ENCODE measurements at places on chromosomes 2 and 18.

DNA sequence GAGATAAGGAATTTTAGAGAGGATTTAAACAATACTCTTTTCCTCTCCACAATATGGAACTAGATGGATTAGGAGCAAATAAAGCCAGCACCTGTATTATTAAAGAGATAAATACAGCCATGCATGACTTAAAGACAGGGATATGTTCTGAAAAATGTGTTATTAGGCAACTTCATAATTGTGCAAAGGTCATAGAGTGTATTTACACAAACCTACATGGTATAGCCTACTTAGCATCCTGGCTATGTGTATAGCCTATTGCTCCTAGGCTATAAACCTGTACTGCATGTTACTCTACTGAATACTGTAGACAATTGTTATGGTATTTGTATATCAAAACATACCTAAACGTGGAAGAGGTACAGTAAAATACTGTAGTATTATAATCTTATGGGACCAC is 53.0 kb downstream of the PTRHD1 start:
- DNase-seq: no peak

GRCh38 chr18:47050468-47050867 is 15.0 kb upstream of the ELOA2 start:
- DNase-seq: no peak

DNA sequence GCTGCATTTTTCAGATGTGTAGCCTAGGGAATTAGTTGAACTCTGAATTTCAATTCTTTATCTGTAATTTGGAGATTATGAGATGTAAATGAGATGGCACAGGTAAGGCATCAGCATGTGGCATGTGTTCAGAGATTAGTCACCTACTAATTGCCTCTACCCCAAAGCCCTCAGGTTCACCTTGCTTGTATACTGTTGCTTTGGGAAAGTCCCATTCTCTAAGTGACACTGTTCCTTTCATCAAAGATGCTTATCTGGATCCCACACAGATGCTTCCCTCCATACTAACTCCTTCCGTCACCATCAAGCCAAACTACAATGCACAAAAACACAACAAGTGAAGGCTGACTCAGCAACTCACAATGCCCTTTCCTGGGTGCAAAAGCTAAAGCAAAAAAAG is 143.7 kb downstream of the LRATD1 start:
- DNase-seq: no peak

GRCh38 chr2:207166349-207167098 is 776 bp upstream of the KLF7 start:
- peak; percentile 53 for DNase-seq

- peak; percentile 50 for DNase-seq
These were observed 23.1 kb downstream of the ST3GAL5 start for GRCh38 chr2:85865539-85866164.

DNA sequence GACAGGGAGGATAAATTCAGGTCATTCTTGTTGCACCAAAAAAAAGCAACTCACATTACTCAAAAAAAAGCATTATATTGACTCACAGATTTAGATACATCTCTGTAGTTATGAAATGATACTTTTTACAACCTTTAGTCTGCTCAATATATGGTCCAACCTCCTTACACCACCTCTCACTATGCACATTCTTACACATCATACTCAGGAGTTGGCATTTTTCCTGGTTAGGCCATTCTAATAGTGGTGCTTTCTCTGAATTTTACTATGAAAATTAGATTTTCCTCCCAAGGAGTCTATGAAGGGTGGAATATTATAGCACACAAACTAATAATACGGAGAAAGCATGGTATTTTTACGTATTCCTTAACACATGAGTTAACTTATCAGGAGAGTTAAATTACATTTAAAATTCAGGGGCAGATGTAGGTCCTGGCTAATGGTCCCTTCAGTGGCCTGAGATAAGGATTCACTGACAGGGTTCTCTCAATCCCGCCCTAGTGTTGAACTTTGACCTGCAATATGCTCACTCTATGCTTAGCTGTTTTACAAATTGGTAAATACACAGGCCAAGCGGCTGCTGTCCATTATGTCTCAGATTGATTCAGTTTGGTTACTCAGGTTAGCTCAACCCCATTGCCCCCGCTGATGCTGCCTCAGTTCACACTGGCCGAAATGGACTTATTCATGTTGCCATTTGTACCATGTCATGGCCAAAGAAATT is 153.6 kb downstream of the NCKAP5 start:
- DNase-seq: no peak

DNA sequence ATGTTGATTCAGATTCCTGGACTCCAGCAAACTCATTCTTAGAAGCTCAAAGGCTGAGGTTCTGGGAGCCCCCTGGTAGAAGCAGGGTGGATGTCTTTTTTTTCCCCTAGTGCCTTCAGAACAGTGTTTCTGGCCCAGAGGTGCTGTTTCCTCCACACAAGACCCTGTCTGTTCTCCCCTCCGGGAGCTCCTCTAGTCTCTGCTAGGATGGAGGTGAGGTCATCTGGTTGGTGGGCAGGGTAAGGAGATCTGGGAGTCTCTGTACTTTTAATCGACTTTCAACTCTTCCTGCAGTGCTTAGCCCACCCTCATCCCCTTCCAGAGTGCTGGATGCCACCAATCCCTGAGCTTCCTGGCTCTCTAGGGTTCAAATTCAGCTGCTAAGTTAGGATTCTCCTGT is 192.0 kb downstream of the SH3BP4 start:
- no peak for DNase-seq

- DNase-seq: no peak
These were observed 23.3 kb downstream of the KLF7 start for GRCh38 chr2:207142461-207142860.

DNA sequence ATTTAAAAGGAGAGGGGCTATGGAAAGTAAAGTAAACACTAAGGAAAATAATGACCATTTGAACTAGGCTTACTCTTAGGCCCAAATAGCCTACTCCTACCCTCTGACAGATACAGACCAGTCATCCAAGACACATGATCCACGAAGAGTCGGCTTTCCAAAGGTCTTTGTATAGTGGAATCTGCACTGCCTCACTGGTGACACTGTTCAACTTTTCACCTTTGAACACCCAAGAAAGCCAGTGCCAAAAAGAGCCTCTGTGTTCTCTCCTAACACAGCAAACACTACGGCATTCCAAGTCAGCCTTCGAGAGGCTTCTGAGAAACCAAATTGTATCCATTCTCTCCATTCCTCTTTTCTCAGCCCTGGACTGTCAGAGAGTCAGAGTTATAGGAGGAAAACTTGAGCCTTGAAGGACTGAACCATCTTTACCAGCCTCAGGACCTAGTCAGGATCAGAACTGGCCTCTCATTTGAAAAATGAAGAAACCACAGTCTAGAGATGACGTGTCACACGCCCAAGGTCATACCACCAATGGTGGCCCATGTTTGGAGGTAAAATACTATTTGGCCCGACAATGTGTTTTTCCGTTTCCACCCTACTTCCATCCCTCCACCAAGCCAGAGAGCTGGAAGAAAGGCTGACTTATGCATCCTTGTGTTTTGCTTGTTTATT is 267.4 kb upstream of the ACVR2A start:
- no peak for DNase-seq

DNA sequence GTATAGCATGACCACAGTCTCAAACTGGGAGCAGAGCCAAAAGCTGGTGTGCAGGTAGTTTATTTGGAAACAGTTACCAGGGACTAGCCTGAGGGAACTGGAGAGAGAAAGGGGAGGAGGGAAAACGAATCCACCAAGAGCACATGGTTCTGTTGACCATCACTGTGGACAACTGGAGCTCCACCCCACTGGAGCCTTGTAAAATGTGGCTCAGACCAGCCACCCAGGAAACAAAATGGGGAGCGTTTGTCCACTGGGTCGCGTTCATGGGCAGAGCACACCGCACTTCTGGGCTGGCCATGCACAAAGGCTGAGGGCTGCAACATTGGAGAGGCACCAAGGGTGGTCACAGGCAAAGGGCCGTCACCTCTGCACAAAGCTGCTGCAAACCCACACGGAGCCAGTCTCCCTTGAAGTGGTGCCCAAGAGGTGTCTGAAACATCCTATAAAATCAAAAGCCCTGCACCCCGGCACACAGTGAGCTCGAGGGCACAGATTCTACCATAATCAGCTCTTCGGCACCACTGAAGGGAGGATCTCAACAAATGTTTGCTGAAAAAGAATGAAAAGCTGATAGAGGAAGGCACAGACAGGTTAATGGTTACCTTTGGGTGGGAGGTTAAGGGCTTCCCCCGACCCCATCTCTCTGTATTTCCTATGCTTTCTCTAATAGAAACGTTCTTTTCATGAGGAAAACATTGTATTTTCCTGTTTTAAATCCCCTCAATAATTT is 192.9 kb downstream of the INHBB start:
- no peak for DNase-seq

DNA sequence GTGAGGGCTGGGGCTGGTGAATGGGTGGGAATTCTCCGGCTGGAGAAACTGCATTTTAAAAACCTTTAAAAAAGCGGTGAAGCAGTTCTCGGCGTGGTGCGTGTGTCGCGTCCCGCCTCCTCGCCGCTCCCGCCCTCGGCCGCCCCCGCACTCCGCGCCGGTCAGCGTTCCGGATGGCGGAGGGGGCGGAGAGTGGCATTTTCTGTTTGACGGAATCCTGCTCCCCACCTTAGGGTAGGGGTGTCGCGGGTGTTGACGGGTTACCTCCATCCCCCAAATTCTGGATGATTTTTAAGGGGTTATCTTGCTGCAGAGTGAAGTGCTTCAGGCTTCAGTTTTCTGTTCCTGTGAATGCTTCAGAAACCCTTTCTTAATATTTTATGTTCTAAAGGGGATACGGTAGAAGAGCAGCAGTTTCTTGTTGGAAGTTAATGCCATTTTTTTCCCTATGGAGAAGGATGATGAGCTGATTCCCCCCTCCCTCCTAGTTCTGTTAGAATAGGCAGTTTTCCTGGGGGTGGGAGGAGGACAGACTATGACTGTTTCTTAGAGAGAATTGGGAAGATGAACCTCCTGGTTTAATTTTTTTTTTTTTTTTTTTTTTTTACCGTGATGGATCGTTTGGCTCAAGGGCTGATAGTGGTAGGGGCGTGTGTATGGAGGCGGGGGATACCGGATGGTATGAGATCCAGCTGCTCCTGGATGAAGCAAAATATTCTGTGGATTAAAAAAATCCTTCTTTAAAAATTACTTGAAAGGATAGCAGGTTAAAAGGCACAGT is 756 bp downstream of the ABI2 start:
- DNase-seq: peak; percentile 63

- no peak for DNase-seq
These were observed 621.9 kb downstream of the RNF144A start for GRCh38 chr2:7539077-7539476.

GRCh38 chr2:27672723-27673486 is 9.2 kb downstream of the SLC4A1AP start:
- no peak for DNase-seq

GRCh38 chr2:230160112-230160660 is 59.6 kb downstream of the SP110 start:
- DNase-seq: peak; percentile 24

DNA sequence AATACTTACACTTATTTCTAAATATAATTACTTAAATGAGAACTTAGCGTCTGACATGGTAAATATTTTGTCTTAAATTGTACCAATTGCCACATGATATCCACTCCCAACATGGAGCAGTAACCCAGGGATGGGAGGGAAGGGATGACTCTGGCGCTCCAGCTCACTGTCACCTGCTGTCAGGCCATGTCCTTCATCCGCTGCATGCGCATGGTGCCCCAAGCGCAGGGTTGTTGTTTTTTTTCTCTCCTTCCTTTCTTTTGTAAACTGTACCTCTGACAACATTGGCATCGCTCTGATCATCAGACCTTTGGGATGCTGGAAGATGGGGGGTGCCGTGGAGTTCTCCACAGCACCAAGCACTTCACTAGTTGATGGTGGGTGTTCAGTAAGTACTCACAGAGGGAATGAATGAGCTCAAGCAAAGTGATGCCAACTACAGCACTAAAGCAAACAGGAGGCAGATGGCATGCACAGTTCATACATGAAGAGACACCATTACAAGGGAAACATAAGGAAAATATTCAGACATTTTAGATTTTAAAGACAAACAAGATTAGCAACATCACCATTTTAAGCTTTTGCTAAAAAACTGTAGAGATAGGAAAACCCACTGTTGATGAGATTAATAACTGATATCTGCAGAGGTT is 247.8 kb downstream of the GBX2 start:
- DNase-seq: no peak

- no peak for DNase-seq
These were observed 5.8 kb upstream of the MTA3 start for GRCh38 chr2:42562474-42563144.

- DNase-seq: no peak
These were observed 152.8 kb upstream of the COPS8 start for GRCh38 chr2:236932831-236933361.

DNA sequence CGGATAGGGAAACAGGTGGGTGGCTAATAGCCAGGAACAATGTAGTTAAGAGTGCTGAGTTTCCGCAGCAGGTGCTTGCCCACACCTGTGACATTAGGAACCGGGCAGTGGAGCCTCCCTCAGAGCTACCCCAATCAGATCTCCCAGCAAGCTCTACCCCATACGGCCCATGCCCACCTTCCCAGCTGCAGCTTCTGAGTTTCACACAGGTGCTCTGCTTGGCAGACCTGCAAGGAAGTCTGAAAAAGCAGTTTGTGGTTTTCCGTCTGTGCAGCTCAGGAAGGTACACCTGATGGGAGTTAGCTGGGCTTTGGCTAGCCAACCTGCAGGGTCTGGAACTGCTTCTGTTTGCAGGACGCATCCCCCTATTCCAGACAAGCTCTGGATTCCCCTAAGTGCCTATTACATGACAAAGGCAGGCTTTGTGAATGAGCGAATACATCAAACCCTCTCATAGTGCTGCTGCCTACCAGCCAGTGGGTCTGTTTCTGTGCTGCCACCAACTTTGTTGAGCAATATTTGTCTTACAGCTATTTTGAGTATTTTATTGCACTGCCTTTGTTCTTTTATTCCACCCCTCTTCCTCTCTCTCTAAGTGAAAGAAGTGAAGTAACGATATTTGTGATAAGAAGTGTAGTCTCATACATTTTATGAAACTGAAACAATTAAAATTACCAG is 24.7 kb upstream of the CEP68 start:
- DNase-seq: no peak

GRCh38 chr2:161177969-161178368 is 17.7 kb downstream of the TANK start:
- DNase-seq: no peak

DNA sequence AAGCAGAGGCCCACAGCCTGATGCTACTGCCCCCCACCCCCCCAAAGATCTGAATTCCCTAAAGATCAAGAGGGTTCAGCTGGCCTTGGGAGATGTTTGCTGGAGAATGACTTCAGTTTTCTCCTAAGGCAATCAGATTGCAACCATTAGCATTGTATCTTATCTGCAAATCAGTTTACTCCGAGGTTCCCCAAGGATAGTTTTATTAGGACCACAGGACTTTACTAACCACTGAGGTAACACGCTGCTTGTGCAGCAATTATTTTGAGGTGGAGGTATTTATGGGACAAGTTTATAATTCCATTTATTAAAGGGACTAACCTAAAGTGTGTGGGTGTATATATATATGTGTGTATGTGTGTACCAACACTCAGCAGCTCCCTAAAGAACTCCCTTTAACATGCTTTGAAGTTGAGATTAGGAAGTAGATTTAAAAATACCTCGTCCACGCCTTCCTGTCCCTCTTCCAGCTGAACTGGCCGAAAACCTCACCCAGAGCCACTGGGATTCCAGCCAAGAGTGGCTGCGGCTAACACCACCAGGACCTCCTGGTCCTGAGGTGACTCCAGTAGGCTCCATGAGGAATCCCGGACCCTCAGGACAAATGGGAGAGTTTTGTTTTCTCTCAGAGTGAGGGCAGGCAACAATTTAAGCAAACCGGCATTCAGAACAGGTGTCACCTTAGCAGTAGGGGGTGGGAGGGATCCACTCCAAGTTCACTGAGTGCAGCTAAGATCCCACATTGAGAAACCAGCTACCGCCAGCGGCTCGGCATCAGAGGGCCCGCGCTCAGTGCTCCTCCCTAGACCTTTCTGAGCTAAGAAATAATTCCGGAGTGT is 3.0 kb upstream of the DLX1 start:
- no peak for DNase-seq

Data from T-helper 2 cell treated with Interferon-gamma antibody and Interleukin-4, amounts not matched to agents 5 μg/mL and 100 μg/mL, for 36 hours (primary cell).